Fibroblast of villous mesenchyme (primary cell): ENCODE measurements at places on chromosomes 5 and 9. TPM values are rescaled to one million over a fixed set of nuclear protein-coding genes. Genes with fewer than 3 reads are reported as not detected.

SOHLH1 gene
- total RNA-seq: not detected in 2 replicates

HK3 gene
- not detected in 2 replicates for total RNA-seq

CFAP157 gene
- under 0.01 TPM in 2 replicates for total RNA-seq

DNA sequence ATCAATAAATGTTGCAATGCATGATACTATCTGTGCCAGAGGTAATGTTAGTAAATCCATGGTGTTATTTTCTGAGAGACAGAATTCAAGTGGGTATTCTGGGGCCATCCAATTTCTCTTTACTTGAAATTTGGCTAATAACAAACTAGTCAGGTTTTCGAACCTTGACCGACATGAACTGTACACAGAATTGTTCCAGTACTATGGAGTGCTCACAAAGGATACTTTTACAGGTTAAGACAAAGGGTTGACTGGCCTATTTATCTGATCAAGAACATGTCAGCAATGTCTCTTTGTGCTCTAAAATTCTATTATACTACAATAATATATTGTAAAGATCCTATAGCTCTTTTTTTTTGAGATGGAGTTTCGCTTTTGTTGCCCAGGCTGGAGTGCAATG, 18.2 kb downstream of the MLANA start:
- DNase-seq: no peak

GRCh38 chr5:592158-592557, 20.0 kb upstream of the CEP72 start:
- DNase-seq: no peak

- DNase-seq: no peak
These were observed 44.4 kb upstream of the GPR21 start for GRCh38 chr9:122988920-122989621.

DNA sequence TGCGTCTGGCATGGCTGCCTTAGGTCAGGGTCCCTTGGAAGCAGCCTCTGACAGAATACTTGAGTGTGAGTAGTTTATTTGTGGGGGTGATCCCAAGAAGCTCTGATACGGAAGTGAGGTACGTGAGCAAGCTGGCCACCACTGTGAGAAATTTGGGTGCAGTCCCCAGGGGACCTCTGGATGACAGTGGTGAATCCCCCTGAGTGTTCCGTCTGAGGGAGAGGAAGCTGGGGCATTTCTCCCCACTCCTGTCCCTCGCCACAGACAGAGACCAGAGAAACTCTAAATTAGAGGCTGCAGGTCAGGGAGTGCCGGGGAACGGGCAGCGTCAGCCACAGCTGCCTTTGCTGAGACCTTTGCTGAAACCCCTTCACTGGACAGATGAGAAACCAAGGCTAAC, 155.9 kb upstream of the COL5A1 start:
- DNase-seq: no peak

GRCh38 chr5:138960145-138960692, 85.1 kb upstream of the LRRTM2 start:
- no peak for DNase-seq
